Breast epithelium (tissue), 4 donors: ENCODE measurements at places on chromosomes 7 and 10. TPM values are rescaled to one million over a fixed set of nuclear protein-coding genes. Genes with fewer than 3 reads are reported as not detected.

DNA sequence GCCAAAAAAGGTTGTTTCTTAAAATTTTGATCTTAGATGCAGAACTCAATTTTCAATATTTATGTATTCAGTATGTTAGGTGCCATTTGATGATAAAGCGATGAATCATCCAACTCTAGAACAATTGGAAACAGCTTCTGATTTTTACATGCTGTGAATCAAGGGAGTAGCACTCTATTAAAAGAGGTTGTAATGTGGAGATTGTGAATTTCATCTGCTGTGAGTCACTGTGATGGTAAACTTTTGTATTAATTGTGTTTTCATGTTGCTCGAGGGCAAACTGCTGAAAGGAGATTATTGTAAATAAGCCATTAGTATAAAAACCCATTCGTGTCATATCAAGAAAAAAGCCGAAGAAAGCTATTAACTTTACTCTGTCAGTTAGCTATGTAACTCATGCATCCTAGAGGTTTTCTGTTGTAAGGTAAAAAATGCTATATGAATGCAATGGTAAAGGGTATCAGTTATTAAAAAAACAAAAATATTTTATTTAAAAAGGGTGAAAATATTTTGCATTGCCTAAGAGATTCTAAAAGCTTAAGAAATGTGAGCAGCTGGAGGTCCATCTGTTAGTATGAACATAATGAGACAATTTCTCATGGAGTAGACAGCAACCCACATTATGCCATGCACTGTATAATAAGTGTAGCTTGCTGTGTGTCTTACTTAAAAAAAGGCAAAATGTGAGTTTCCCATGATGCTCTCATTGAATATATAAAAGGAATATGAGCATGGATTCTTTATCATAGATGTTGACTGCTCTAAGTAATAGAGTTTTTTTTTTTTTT is 511.0 kb upstream of the PCDH15 start:
- H3K4me3 ChIP-seq: no peak overlapping the region
- no peak for DNase-seq
- no peaks in the 10 kb centered on the region for H3K4me1 ChIP-seq
- no peak overlapping the region for H3K27ac ChIP-seq
- no peaks in the 10 kb centered on the region for H3K27me3 ChIP-seq

GRCh38 chr10:10977226-10977956 is 40.3 kb upstream of the CELF2 start:
- no peak overlapping the region for H3K27ac ChIP-seq
- no peaks in the 10 kb centered on the region for H3K27me3 ChIP-seq
- H3K4me1 ChIP-seq: no peaks in the 10 kb centered on the region
- DNase-seq: no peak
- H3K4me3 ChIP-seq: no peak overlapping the region

Gene CYP2C19
- 0.32 TPM for total RNA-seq

DNA sequence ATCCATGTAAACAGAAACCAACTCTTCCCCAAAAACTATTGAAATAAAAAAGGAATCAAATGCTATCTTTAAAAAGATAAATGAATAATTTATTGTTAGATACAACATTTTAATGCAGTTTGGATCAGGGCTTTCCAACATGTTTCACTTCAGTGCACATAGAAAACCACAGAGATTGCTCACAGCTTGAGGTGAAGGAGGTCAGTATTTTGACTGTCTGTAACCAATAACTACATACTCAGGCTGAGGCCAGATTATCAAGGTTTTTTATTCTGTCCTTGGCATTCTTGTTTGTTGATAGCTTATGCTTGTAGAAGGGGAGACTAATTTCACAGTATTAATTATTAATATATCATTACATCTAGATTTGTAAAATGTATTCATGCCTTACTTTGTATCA is 195.5 kb downstream of the PRKG1 start:
- no peaks in the 10 kb centered on the region for H3K36me3 ChIP-seq
- H3K4me3 ChIP-seq: no peak overlapping the region

Gene RHOBTB1
- 11.4 TPM for total RNA-seq

DNA sequence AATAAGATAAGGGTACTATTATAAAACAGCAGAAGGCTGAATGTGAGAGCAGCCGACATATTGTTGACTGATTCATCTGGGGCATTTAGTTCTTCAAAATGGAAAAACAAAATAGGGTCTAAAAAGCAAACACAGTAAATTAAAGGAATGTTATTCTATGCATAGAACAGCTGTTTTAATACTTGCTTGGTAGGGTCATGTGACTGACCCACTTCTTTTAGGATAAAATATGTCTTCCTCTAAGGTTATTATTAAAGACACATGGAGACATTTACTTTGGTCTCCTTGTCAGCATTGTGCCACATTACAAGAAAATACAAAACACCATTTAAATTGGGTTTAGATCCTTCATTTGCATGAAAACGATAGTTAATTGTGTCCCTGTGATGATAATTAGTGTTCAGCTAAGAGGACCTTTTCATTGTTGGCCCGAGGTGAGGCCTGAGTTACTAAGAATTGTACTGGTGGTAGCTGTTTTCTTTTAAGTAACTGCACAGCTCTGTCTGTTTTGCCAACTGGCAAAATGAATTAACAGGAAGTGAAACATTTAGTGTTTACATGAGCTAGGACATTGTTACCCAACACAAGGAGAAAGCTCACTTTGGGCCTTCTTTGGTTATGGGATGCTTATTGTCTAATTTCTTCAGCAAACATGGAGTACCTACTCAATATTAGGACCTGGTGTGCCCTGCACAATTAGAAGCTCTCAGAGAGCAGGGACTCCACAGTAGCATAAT is 764.4 kb downstream of the LRMDA start:
- H3K27me3 ChIP-seq: no peaks in the 10 kb centered on the region
- H3K4me1 ChIP-seq: no peaks in the 10 kb centered on the region
- H3K36me3 ChIP-seq: no peaks in the 10 kb centered on the region
- no peak overlapping the region for H3K27ac ChIP-seq
- no peak for DNase-seq

Gene OPN1SW
- not detected for total RNA-seq

DNA sequence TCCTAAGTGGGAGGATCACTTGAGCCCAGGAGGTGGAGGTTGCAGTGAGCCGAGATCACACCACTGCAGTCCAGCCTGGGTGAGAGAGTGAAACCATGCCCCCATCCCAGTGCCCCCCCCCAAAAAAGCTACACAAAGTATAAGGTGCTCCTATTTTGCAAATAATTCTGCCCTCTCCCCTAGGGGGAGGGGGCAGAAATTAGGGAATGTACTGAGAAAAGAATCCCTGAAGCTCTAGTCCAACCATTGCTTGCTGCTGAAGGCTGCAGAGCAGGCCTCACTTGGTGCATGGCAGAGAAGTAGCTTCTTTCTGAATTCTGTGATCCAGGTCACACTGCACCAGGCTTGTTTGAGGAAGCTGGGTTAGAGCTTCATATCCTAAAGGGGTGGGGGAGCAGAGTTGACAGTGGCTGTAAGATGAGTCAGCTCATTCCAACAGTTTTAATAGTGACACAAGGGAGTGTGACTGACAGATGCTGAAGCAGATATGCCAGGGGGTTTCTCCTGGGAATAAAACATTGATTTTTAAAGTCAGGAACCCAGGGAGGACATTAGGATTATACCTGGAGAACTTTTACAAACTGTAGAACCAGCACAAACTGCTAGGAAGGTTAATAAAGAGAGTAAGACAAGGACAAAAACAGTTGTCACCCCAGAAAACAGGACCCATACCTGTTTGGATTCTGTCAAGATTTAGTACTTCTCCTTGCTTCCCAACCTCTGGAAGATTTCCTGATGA is 32.8 kb upstream of the STRIP2 start:
- no peak for DNase-seq
- H3K4me3 ChIP-seq: no peak overlapping the region
- no peaks in the 10 kb centered on the region for H3K27me3 ChIP-seq
- no peaks in the 10 kb centered on the region for H3K4me1 ChIP-seq

DNA sequence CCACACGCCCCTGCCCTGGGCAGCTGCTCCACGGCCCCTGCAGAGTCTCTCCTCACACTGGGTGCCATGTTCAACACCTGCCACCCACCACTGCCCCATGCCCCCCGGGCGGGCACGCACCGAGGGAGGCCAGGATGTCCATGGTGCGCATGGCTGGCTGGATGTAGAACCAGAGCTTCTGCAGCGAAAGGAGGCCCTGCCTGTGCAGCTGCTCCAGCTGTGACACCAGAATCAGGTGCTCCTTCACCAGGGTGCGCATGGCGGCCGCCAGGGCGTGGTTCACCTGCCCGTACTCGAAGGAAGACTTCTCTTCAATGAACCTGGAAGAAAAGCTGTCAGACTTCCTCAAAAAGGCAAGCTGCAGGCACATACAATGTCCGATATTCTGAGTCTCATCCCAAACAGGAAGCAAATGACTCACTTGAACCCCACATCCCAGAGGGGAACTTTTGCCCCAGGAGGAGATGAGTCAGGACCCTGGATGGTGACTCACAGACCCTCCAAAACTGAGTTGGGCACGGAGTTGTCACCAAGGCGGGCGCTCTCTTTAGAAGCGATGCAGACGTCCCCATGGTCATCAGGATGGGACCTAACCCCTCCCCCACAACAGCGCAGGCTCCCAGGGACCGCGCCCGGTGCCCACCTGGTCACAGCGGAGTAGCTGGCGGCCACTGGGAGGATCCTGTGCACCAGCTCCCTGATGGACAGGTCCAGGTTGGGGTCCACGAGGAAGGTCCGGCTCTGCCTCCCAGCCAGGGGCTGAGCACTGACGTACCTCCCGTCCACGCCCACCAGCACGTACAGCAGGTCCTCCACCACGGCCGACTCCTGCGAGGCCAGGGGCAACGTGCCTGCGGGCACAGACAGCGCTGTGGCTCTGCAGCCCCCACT is 15.5 kb downstream of the TUBGCP2 start:
- no peaks in the 10 kb centered on the region for H3K27me3 ChIP-seq
- H3K4me1 ChIP-seq: no peaks in the 10 kb centered on the region
- H3K36me3 ChIP-seq: peaks cover 20% of the 10 kb centered on the region
